ENCODE measurements at places on chromosomes 12 and 14.
A peak's percentile ranks its signal among the peaks of the same experiment; 100 is the strongest.

DNA sequence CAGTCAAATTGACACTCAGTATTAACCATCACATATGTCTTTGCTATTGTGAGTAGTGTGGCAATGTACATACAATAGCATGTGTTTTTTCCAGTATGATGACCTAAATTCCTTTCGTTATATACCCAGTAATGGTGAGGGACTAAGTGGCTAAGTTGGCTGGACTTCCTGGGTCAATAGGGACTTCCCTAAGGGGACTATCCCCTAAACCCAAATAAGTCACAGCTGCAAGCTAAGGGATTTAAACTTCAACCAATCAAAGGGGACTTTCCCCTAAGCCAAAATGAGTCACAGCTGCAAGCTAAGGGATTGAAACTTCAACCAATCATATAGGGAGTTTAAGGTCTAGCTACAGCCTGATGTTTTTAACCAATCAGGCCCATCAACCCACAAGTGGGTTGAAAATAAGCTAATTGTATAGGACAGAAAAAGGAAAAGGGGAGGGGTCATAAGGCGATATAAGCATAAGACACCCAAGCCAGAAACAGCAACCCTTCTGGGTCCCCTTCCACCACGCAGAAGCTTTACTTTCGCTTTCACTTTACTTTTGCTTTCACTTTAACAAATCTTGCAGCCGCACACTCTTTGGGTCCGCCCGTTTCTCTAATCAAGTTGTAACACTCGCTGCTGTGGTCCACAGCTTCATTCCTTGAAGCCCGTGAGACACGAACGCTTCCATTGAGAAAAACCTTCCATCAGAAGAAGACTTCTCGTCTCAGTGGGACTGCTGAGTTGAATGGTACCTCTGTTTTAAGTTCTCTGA lies 404.4 kb downstream of the FLRT2 start:
- peak; percentile 3 for DNase-seq

GRCh38 chr14:20998139-20998538 lies 954 bp upstream of the SLC39A2 start:
- no peak for DNase-seq

DNA sequence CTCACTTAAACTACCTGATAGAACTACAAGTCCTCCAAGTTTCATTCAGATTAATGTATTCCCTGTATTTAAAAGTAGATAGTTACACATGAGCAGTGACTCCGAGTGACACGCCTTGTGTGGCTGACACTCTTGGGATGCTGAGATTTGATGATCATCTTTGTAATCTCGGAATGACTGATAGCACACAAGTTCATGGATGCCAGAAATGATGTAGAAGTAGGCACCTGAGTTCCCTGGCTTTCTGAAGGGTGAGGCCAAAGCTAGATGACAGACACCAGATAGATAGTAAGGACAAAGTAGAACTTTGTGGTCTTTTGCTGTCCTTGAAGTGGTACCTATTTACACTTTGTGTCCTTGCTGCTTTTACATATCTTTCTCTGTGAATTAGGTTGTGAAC lies 491.2 kb downstream of the PCNX1 start:
- no peak for DNase-seq

- no peak for DNase-seq
Observed at GRCh38 chr14:26694521-26694920, 96.7 kb upstream of the NOVA1 start.

DNA sequence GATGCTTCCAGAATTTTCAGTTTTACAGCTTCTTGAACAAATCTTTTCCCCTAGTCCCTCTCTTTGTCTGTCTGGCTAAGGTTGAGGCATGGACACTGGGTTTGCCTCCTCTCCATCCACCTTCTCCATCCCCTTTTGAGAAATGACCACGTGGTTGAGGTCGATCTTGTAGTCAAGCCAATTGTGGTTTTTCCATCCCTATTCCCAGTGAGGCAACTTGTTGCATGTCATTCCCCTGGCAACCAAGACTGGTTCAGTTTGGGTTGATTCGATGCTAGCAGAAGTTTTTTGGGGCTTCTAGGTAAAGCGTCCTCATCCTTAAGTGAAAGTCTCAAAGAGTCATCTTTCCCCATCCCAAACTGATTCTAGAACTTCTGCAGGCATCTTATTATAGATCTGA lies 300.8 kb downstream of the APAF1 start:
- no peak for DNase-seq

GRCh38 chr12:72836194-72836593 lies 564.0 kb downstream of the TRHDE start:
- DNase-seq = no peak

- DNase-seq = no peak
Observed at GRCh38 chr12:5364036-5364770, 67.7 kb upstream of the NTF3 start.

GRCh38 chr12:9797722-9798619 lies 29.3 kb upstream of the KLRF1 start:
- DNase-seq = peak; percentile 12

DNA sequence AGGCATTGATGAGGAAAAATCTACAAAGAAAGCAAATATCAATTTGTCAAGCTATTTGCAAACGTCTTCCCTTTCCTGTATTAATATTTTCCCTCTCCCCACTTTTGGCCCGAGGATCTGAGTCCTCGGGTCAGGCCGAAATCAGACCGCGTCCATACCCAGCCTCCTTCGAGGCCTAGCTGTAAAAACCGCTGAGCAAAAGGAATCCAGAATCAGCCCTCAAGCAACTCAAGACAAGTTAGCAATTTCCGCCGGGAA lies 353 bp upstream of the MAPK1IP1L start:
- DNase-seq = no peak

DNA sequence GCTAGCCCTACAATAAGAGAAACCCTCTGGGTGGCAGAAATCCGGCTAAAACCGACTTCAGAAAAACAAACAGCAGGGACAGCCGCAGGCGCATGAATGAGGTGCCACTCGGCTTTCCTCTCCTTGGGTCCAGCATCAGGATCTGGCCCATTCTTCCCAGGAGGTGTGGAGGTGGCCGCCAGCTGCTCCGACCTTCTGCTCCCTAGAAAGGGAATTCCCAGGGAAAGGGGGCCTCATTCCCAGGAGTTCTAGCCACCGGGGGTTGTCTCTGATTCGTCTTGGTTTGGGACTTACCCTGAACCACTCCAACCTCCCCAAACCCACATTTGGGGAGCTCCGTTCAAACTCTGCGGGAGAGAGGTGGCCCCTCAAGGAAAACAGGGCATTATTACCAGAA lies 13.0 kb downstream of the PAPLN start:
- DNase-seq = no peak

DNA sequence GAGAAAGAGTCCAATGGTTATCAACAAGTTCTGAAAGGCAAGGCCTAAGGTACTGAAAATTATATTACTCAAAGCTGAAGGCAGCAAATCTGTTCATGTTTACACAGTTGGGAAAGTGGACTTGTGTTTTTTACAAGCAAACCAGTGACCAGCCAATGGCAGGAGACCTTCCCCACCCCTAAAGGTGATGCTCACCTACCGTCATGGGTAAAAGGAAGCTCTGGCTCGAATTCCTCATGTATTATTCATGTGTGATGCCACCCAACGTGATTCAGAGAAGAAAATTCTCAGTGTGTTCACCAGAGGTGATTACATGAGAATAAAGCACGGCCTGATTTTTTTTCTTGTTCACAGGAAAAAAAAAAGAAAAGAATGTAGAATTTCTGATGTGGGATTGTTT lies 1161.2 kb upstream of the SEL1L start:
- DNase-seq = no peak

DNA sequence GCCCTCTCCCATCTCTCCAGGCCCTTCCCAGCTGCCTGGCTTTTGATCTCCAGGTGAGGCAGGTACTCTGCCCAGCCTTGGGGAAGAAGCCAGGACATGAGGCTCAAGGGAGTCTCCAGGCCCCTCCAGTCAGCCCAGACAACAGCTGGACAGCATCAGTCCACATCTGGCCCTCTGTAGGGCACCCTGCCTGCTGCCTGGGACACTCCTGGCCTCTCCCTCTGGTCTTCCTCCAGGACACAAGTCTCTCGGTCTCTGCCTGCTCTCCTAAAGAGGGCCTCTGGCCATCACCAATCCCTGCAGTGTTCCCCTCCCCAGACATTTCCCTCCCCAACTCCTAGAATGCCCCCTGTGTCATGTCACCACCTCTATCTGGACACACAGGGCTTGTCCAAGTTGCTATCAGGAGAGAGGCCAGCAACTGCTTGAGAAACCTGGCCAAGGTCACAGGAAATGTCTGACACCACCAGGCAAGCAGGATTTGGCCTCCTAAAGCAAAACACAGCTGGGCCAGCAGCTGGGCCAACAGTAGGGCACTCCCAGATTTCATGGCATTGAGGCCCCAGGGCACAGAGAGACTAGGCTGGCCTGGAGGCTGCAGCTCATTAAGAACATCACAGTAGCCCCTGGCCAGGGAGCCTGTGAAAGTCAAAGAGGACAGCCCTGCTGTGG lies 29.0 kb downstream of the LTBP2 start:
- no peak for DNase-seq

- DNase-seq = no peak
Observed at GRCh38 chr12:118436986-118437385, 60.6 kb downstream of the SUDS3 start.

- no peak for DNase-seq
Observed at GRCh38 chr14:103894034-103894722, 34.1 kb upstream of the TDRD9 start.

GRCh38 chr12:7716381-7716780 lies 5.1 kb downstream of the DPPA3 start:
- DNase-seq = no peak

GRCh38 chr12:68375756-68376695 lies 43.9 kb upstream of the MDM1 start:
- no peak for DNase-seq

GRCh38 chr12:52280796-52281560 lies 6.5 kb downstream of the KRT86 start:
- DNase-seq = peak; percentile 89

DNA sequence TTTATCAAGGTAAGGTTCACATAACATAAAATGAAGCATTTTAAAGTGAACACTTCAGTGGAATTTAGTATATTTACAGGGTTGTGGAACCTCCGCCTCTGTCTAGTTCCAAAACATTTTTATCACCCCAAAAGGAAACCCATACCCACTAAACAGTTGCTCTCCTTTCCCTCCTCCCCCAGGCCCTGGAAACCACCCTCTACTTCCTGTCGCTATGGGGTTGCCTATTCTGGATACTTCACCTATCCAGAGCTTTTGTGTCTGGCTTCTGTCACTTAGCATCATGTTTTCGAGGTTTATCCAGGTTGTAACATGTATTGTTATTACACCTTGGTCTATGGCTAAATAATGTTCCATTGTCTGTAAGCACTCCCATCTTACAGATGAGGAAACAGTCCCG lies 27.7 kb upstream of the ZFP36L1 start:
- no peak for DNase-seq

- no peak for DNase-seq
Observed at GRCh38 chr12:26091822-26092221, 33.0 kb downstream of the BHLHE41 start.

DNA sequence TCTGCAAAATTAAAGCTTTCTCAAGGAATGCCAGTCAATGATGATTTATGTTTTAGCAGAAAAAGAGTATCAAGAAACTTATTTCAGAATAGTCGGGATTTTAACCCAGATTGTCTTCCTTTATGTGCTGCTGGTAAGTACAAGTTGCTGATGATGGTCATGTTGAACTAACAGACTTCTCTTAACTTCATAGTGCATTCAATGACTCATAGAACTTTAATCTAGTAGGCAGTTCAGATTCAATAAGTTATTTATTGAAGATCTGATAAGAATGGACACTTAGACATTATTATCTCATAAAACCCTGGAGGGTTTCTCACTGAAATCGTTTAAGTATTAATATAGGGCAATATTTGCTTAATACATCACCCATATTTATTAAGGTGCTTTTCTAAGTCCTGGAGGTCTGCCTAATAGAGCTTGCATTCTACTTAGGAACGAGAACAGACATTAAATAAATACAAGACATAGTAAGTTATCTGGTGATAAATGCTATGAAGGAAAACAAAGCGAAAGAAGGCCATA lies 33.8 kb downstream of the TOGARAM1 start:
- no peak for DNase-seq

GRCh38 chr12:57612711-57613426 lies 1.6 kb downstream of the ARHGEF25 start:
- DNase-seq = no peak

GRCh38 chr14:79614448-79614847 lies 596.9 kb downstream of the DIO2 start:
- no peak for DNase-seq

- no peak for DNase-seq
Observed at GRCh38 chr14:52360831-52361230, 46.7 kb downstream of the PTGER2 start.

- DNase-seq = no peak
Observed at GRCh38 chr14:33707716-33708115, 243.2 kb downstream of the EGLN3 start.

DNA sequence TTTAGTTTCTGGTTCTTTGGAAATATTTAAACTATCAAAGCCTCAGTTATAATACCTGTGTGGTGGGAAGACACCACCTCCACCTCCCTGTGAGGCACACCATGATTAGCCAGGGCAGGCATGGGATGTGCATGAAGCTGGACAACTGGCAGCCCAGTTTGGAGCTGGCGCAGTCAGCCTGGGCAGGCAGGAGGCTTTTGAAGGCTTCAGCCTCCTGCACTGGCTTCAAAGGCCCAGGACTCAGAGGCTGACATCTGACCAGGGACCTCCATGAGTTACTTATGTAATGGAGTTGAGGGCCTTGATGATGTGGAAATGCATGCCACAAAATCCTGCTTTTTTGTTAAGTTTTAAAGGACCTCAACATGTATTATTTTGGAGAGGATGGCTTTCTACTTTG lies 30.3 kb downstream of the C14orf132 start:
- DNase-seq = no peak

- DNase-seq = no peak
Observed at GRCh38 chr14:106883218-106883692, 1356.9 kb downstream of the TMEM121 start.

GRCh38 chr14:95490727-95491451 lies 25.6 kb downstream of the SYNE3 start:
- no peak for DNase-seq

DNA sequence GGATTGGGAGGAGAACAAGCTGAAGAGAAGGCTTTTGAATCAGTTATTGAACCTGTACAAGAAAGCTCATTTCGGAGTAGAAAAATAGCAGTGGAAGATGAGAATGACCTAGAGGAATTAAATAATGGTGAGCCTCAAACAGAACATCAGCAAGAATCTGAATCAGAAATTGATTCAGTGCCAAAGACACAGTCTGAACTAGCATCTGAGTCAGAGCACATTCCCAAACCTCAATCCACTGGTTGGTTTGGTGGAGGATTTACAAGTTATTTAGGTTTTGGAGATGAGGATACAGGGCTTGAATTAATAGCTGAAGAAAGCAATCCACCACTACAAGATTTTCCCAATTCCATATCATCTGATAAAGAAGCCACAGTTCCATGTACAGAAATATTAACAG lies 13.5 kb downstream of the MIA2 start:
- DNase-seq = peak; percentile 15

- DNase-seq = no peak
Observed at GRCh38 chr12:48592591-48593086, 22.8 kb upstream of the LALBA start.

GRCh38 chr14:105168979-105169507 lies 467 bp upstream of the JAG2 start:
- no peak for DNase-seq

- DNase-seq = no peak
Observed at GRCh38 chr14:101187816-101188570, 284.5 kb upstream of the RTL1 start.

- DNase-seq = no peak
Observed at GRCh38 chr14:90060312-90060964, 1.4 kb upstream of the KCNK13 start.

GRCh38 chr12:109258607-109259544 lies 50.2 kb downstream of the FOXN4 start:
- DNase-seq = no peak
